ENCODE measurements at places on chromosomes 6 and 20. TPM values are rescaled to one million over a fixed set of nuclear protein-coding genes. Genes with fewer than 3 reads are reported as not detected.

The SF3B5 gene
- total RNA-seq: 306 TPM

The C20orf204 gene
- total RNA-seq: under 0.01 TPM

The MAP7 gene
- total RNA-seq: 17.7 TPM

The PKIB gene
- total RNA-seq: 1.1 TPM

The SNX14 gene
- total RNA-seq: 71.3 TPM

The BANF2 gene
- total RNA-seq: not detected

The MYLK4 gene
- total RNA-seq: 0.04 TPM

The CNBD2 gene
- 2.2 TPM for total RNA-seq

The NHLRC1 gene
- 2.0 TPM for total RNA-seq

The DLL1 gene
- total RNA-seq: 19.4 TPM

The SNTA1 gene
- 11.5 TPM for total RNA-seq

The RAET1L gene
- 1.1 TPM for total RNA-seq

The PRICKLE4 gene
- total RNA-seq: 1.4 TPM

Measured in hair follicular keratinocyte (primary cell).